Heart right ventricle (tissue), 16 donors: ENCODE measurements at places on chromosomes 16 and 17.

- no peak overlapping the region for H3K4me3 ChIP-seq
- DNase-seq, result no peak
- no peaks in the 10 kb centered on the region for H3K36me3 ChIP-seq
- H3K4me1 ChIP-seq, result peaks cover 3% of the 10 kb centered on the region
- H3K27me3 ChIP-seq, result no peaks in the 10 kb centered on the region
These were observed 84.3 kb downstream of the CDH11 start for GRCh38 chr16:65037556-65037955.

GRCh38 chr16:20064931-20065330 is 8.8 kb downstream of the GPR139 start:
- H3K4me1 ChIP-seq, result no peaks in the 10 kb centered on the region
- no peaks in the 10 kb centered on the region for H3K36me3 ChIP-seq
- no peak overlapping the region for H3K27ac ChIP-seq

- H3K27ac ChIP-seq, result no peak overlapping the region
- no peaks in the 10 kb centered on the region for H3K36me3 ChIP-seq
- peaks cover 5% of the 10 kb centered on the region for H3K4me1 ChIP-seq
These were observed 43.8 kb downstream of the ELAC2 start for GRCh38 chr17:12974005-12974531.

GRCh38 chr17:41801374-41802271 is 10.1 kb downstream of the P3H4 start:
- no peak overlapping the region for H3K27ac ChIP-seq
- no peaks in the 10 kb centered on the region for H3K27me3 ChIP-seq
- peaks cover 11% of the 10 kb centered on the region for H3K4me1 ChIP-seq
- H3K36me3 ChIP-seq, result no peaks in the 10 kb centered on the region
- H3K4me3 ChIP-seq, result no peak overlapping the region
- DNase-seq, result peak; percentile 84

DNA sequence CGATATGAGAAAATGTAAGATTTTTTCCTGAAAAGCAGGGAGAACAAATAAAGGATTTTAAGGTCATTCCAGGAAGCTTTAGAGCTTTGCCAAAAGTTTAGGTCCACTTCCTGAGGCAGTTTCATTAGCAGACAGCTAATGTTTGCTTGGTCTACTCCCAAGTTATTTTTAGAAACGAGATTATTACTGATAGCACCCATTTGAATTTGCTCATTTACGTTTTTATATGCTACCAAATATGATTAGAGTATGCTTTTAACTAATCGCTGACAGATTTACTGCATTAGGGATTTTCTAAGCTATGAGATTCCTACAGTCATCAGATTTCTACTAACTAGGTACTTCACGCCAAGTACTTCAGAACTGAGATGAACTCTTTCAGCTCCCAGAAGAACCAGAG is 98.1 kb downstream of the WNT3 start:
- no peaks in the 10 kb centered on the region for H3K4me1 ChIP-seq
- H3K27ac ChIP-seq, result no peak overlapping the region
- no peaks in the 10 kb centered on the region for H3K27me3 ChIP-seq
- H3K4me3 ChIP-seq, result no peak overlapping the region

GRCh38 chr16:46855389-46855788 is 24.4 kb upstream of the C16orf87 start:
- no peak overlapping the region for H3K4me3 ChIP-seq
- no peak for DNase-seq
